ENCODE measurements at places on chromosomes 1 and 21. TPM values are rescaled to one million over a fixed set of nuclear protein-coding genes. Genes with fewer than 3 reads are reported as not detected.

Gene OLIG1
- total RNA-seq, result not detected

Gene CCDC190
- not detected for total RNA-seq

Gene BNIPL
- 0.13 TPM for total RNA-seq

Gene FOXO6
- not detected for total RNA-seq

Gene AMY1B
- total RNA-seq, result not detected

Gene HP1BP3
- 153 TPM for total RNA-seq

Gene RAP1GAP
- total RNA-seq, result not detected

Gene TMEM35B
- 62.1 TPM for total RNA-seq

Gene DNASE2B
- not detected for total RNA-seq

Gene PNRC2
- 73.3 TPM for total RNA-seq

Gene TTLL10
- total RNA-seq, result not detected

Gene KRTAP13-2
- total RNA-seq, result not detected

Gene RCSD1
- total RNA-seq, result 0.39 TPM

Gene ABCA4
- 0.52 TPM for total RNA-seq

Gene FBXO44
- total RNA-seq, result 9.3 TPM

Gene FCRL5
- total RNA-seq, result not detected

Data from epithelial cell of alveolus of lung (primary cell).